ENCODE measurements at places on chromosomes 4 and X. TPM values are rescaled to one million over a fixed set of nuclear protein-coding genes. Genes with fewer than 3 reads are reported as not detected.

- DNase-seq = no peak
These were observed 128.3 kb upstream of the MED14 start for GRCh38 chrX:40863671-40864070.

DNA sequence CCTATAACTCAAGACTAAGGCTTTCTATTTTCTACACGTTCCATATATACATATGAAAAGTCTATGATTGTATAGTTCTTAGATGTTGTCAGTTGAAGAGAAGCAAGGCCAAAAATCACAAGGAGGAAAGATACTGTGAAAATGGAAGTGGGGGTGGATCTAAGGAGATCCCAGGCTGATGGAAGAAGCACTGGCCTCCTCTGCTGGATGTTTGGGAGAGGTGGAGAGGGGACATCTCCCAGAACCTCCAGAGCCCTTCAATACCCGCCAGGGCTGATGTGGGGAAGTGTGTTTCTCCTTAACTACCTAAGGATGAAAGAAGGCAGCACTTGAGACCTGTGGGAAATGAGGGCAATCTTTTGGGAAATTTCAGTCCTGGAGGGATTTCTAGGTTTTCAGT is 67.4 kb downstream of the RASGEF1B start:
- DNase-seq = no peak

GRCh38 chr4:79296768-79297428 is 29.0 kb downstream of the NAA11 start:
- DNase-seq = no peak

GRCh38 chrX:132461886-132462285 is 27.0 kb downstream of the MBNL3 start:
- no peak for DNase-seq

DNA sequence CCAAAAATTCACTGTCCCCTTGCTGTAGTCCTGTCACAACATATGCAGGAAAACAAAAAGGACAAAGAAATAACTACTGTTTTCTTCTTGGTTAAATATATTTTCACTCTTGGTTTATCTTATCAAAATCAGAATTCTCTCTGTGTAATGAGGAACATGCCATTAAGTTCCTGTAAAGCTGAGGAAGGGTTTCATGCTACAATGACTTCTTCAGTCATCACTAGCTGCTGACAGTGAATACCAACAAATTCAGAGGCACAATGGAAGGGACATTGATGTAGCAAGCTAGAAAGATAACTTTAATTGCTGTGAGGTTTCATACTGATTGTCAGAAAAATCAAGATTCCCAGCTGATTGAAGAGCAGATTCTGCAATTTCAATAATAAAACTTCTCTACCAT is 782.9 kb upstream of the HTR2C start:
- no peak for DNase-seq

- DNase-seq = no peak
These were observed 36.2 kb downstream of the ZFP42 start for GRCh38 chr4:188031751-188032150.

- no peak for DNase-seq
These were observed 202.9 kb downstream of the TRAM1L1 start for GRCh38 chr4:116882503-116882902.

DNA sequence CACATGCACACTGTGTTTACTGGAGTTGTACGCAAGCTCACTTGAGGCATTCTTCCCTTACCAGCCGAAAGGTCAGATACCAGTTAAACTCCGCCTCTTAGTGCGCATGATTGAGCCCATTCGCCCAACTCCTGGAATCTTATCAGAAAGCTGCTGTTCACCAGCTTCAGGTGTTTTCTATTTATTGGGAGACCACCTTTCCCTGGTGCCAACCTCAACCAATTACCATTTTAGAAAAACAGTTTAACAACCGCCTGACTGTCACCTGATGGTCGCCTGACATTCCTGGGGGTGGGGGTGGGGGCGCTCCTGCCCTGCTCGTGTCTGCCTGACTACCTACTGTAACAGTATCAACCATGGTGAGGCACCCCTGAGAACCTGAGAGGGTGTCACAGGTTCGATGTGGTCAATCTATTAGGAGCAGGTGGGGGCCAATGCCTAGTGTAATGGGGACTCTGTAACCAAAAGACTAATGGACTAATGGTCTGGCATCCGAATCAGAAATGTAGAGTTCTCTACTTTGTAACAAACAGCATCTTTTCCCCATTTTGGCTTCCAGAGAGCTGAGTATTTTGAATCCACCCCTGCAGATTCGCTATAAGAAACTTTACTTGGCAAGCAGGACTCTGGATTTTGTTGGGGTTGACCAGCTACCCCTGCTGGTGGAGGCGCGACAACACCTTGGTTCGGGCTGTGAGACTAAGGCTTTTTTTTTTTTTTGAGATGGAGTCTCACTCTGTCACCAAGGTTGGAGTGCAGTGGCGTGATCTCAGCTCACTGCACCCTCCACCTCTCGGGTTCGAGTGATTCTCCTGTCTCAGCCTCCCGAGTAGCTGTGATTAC is 58.2 kb upstream of the ZNF157 start:
- DNase-seq = peak; percentile 42

DNA sequence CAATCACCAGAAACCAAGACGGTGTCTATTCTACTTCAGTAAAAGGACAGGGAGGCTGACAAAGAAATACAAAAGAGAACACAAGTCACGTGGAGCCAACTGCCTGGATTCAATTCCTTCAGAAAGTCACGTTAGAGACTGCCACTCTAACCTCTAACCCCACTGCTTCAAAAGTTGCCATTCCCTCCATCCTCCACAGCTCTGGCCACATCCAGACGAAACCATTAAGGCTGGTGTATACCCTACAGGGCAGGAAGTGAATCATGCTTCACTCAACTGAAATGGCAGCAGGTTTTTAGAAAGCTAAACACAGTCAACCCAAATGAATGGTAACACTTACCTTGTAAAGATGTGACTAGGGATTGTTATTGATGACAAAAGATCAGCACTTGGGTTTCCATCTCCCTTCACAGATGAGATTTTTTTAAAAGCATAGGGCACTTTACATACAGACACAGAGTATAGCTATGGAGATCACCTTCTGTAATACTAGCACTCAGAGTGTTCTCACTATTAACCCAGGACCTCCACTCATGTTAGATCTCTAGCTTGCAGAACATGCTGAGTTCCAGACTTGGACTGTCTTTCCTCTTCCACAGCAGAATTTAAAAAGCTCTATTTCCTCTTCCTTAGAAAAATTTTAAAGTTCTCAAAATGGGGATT is 37.4 kb downstream of the MAML3 start:
- DNase-seq = no peak

- peak; percentile 31 for DNase-seq
These were observed 31.1 kb downstream of the F11 start for GRCh38 chr4:186297013-186297645.

DNA sequence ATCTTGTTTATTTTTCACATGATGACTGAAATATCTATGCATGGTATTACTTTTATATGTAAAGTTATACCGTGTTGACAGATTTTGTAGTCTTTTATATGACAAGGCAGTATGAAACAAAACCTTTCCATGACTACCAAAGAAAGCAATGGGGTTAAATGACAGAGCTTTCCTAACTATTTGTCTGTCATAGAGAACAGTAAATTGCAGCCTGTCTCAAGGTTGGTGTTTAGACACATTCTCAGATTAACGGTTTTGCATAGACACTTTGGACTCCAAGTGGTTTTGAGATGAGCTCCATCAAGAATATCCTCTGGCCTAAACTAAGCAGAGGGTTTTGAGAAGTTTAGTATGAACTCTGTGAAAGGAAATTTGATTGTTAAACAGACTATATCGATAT is 180.7 kb upstream of the TENM3 start:
- DNase-seq = no peak

DNA sequence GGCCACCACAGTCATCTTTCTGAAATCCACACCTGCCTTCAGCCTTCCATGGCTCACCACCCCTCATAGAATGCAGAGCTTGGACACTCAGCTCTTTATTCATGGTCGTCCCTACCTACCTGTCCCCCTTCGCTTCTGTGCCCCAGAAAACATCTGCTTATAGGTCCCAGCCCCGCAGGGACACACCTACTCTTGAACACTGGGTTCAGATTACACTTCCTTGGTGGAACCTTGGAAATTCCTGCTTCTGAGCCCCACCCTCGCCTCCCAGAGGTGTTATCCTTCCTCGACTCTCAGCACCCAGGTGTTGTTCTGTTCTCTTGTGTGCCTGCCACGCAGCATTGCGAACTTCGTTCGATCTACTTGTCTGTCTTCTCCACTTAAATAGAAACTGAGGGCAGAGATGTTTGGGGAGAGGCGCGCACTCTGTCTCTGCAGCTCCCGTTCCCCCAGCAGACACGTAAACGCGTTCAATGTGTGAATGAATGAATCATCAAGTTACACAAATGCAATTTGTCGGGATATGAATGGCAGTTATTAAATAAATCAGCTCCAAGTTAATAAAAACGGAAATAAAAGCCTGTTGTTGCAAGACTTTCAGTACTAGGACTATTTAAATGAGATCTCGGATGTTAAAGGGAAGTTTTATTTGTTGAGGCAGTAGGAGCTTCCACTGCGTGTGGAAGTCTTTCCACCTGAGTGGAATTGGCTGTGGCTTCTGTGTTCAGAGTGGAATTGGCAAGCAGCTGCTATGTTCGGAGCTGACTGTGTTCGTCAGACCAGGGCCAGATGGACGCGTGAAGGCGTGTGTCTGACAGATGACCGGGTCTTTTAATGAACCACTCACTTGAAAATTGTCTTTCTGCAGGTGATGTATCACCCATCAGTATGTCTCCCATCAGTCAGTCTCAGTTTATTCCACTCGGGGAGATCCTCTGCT is 95.6 kb downstream of the STOX2 start:
- DNase-seq = no peak

GRCh38 chr4:39319676-39320075 is 46.5 kb downstream of the RFC1 start:
- DNase-seq = no peak

GRCh38 chrX:69524781-69525363 is 20.7 kb downstream of the NALF2 start:
- no peak for DNase-seq

DNA sequence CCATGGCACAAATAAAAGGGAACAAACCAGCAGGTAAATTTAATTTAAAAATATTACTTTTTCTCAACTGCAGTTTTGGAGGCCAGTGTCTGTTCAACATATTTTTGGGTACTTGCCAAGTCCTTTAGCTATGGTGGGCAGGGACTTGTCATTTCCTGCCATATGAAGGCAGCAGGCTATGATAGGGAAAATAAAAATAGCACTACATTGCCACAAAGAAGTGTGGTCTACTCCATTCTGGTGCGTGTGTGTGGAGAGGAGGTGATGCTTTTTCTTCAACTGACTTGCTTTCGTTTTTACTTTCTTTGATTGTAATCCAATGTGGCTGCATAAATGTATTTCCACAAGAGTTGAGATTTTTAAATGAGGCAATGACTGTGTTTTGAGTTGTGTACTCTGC is 17.2 kb downstream of the GPR174 start:
- no peak for DNase-seq

DNA sequence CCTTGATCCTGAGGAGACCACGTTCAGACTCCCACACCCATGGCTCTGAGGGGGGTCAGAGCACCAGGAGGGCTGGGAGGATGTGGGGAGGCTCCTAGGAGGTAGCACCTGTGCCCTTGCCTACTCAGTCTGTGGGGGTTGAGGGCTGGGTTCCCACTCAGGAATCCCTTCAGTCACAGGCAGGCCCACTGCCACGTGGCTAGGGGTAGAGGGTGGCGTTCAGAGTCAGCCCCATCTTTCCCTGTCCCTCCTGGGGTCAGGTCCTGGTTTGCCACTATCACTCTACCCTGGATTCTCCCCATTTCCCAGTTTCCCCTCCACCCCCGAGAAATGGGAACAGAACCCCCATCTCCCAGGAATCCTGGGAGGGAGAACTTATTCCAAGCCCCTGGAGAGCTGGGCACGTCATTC is 111.3 kb downstream of the PSAPL1 start:
- no peak for DNase-seq

DNA sequence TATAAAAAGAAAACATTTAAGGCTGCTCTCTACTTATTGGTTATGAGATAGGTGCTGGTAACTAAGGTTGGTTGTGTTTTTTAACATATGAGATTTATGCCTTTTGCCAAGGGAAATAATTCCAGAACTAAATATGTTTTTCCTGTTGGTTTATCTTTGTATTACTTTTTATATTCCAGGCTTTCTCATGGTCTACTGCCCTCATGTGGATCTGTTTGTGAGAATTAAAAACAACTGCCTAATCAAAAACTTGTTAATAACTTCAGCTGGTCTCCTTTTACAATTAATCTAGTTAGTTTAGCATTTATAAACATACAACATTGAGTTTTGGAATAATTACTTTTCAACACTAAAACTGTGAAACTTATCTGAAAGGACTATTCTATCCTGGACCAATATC is 1208.3 kb downstream of the ADGRL3 start:
- no peak for DNase-seq

DNA sequence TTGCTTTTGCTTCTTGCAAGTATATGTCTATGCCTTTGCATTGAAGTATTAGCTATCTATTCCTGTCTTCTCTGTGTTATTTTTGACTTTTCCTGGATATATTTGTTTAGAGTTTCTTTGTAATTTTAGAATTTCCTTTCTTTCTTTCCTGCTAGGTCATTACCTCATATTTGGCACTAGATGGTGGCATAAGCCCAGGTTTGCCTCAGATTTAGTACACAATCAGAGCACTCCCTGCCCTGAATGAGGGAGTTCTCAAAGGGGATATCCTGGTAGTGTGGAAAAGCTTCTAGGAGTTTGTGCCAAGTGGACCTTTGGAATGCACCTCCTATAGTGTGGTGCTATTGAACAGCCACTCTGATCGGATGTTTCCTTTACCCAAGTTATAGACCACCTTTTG is 181.6 kb downstream of the UGT8 start:
- peak; percentile 25 for DNase-seq

DNA sequence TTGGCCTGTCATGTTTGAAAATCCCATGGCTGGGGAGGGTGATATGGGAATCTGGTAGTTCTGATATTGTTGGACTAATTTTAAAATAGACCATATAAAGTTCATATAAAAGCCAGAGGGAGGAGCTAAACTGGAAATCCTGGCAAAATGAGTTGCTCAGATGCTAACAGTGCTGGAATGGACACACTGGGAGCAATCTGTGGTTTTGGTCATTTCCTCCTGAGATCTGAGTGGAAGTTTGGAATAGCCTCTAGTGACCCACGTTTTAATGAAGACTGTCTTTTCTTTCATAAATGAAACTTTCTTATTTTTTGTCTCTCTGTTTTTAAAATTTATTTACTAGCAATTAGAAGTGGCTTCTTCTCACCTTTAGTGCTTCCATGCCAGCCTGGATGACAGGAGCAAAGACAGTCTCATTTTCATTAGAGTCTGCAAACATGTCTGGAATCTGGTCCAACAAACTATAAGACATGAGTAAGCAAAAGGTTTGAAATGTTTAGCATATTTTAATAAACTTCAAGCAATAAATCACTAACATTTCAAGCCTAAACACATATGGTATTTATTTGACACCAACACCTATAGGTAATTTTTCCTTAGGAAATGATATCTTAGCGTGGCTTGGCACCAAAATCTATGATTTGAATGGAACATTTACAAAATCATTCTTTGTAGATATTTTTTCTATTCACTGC is 66.6 kb downstream of the METTL14 start:
- no peak for DNase-seq

Gene ERCC6L
- 1.7 TPM for total RNA-seq

Gene F11
- 0.31 TPM for total RNA-seq

Gene VGLL1
- total RNA-seq = not detected

Gene KIAA1210
- not detected for total RNA-seq

Gene CLGN
- 21.6 TPM for total RNA-seq

Gene SCOC
- 33.9 TPM for total RNA-seq

Gene PDLIM3
- total RNA-seq = 0.67 TPM

Gene CNKSR2
- 1.1 TPM for total RNA-seq

Gene ZNF732
- total RNA-seq = 2.4 TPM

All from endothelial cell (in vitro differentiated cells).